ENCODE measurements at places on chromosomes 3 and 15.

- no peak for DNase-seq
Measured at GRCh38 chr15:101391431-101391830, 96.4 kb upstream of the SNRPA1 start.

- DNase-seq = no peak
Measured at GRCh38 chr3:14926592-14926991, 20.8 kb upstream of the NR2C2 start.

GRCh38 chr3:66297260-66297873, 76.6 kb downstream of the SLC25A26 start:
- DNase-seq = no peak

DNA sequence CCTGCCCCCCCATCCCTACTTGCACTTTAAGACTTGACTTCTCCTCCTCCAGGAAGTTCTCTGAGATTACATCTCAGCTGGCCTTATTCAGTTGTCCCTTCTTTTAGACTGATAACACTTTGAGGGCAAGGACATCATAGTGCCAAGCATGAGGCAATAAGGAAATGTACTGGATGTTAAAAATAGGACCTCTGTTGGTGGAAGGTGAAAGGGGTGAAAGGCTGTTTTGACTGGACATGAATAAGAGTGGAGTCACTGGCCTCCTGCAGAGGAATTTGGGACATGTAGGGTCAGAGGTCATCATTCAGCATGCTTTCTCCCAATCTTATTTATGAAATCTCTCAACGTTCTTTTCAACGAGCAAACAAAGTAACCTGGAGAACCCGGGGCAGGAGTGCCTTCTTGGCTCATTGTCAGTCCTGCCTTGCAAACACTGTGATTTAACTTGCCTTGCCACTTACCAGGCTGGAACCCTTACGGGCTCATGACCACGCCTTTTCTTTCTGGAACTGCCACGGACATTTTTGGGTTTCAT, 38.6 kb downstream of the TRIM71 start:
- no peak for DNase-seq

- DNase-seq = no peak
Measured at GRCh38 chr3:198043119-198043518, 83.1 kb downstream of the LMLN start.

- no peak for DNase-seq
Measured at GRCh38 chr3:174398761-174399160, 460.4 kb upstream of the NAALADL2 start.

- no peak for DNase-seq
Measured at GRCh38 chr3:123261666-123262065, 59.9 kb downstream of the SEC22A start.

- no peak for DNase-seq
Measured at GRCh38 chr15:94509259-94509658, 277.9 kb downstream of the MCTP2 start.

DNA sequence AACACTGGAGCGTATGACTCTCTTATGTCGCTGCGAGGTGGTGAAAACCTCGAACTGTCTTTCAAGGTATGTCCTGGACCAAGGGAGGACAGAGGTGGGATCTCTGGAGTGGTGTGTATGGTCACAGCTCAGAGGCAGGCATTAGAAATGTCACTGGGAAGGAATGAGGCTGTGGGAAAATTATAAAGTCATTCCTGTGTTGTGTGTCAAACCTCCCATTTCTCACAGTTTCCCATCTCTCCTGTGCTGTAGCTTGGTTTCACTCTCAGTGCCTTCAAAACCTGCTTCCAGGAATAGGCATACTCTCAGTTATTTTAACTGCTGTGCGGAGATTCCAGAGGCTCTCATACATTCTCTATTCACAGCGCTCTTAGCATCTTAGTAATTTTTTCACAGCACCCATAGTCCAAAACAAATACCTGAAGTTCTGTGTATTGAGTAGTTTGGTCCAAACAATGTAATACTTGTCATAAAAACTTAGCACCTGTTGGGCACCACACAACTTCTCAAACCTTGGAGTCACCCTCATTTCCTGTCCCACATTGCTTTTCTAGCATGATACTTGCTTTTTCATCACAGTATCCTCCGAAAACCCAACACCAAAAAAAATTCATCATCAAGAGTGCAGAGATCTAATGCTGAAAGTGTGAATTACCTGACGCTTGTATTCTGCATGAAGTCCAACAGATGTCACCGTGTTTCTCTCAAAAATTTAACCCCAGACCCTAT, 36.9 kb downstream of the GALNT15 start:
- DNase-seq = no peak

DNA sequence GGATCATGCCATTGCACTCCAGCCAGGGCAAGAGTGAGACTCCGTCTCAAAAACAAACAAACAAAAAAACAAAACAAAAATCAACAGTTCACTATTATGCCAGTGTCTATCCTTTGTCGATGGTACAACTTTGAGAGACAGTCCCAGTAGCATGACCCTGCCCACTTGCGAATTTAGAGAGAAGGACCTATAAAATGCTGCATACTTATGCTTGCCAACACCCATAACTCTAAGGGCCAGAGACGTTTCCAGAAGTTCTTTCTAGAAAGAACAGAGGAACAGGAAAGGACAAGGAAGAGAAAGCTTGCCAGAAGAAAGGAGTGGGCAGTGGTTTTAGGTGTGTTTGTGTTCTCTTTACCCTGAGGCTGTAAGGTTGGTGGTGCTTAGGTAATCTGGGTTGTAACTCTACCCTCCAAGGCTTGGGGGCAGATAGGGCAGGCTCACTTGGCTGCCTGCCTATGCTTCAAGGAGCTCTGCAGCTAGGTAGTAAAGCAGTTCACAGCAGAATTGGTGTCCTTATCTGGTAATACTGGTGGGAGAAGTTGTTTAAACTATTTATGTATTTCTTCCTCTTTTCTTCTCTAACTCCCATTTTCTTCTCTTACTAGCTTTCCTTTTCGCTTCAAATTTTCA, 50.6 kb upstream of the SPPL2A start:
- no peak for DNase-seq

DNA sequence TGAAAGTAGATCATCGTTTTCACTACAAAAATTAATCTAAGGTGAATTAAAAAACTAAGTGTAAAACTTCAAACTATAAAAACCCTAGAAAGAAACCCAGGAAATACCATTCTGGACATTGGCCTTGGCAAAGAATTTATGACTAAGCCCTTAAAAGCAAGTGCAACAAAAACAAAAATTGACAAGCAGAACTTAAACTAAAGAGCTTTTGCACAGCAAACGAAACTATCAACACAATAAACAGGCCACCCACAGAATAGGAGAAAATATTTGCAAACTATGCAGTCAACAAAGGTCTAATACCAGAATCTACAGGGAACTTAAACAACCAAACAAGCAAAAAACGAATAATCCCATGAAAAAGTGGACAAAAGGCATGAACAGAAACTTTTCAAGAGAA, 302.0 kb downstream of the CHST2 start:
- no peak for DNase-seq

Measured in T-helper 17 cell (primary cell).